ENCODE measurements at places on chromosomes 4 and X. TPM values are rescaled to one million over a fixed set of nuclear protein-coding genes. Genes with fewer than 3 reads are reported as not detected.

GRCh38 chr4:20337261-20337664 lies 85.6 kb downstream of the SLIT2 start:
- no peak for DNase-seq

GRCh38 chr4:172141025-172141424 lies 327.8 kb downstream of the GALNTL6 start:
- DNase-seq = no peak

DNA sequence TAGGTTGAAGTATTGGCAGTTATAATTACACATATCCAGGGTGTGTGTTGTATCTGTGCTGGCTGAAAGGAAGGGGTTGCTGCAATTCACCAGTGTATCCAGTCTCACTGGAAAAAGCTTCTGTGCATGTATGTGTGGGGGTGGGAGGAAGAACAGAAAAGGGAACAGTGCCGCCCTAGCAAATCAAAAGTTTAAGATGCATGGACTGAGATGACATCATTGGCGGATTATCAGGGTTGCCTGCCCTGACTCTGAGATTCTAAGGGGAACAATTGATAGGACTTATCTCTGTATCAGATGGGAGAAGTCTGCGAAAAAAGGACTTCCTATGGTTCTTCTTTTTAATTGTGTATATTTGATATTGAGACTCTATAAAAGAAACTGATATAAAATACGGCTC lies 3.5 kb downstream of the SLC25A43 start:
- no peak for DNase-seq

- no peak for DNase-seq
Observed at GRCh38 chr4:175385797-175386196, 426.3 kb downstream of the GPM6A start.

DNA sequence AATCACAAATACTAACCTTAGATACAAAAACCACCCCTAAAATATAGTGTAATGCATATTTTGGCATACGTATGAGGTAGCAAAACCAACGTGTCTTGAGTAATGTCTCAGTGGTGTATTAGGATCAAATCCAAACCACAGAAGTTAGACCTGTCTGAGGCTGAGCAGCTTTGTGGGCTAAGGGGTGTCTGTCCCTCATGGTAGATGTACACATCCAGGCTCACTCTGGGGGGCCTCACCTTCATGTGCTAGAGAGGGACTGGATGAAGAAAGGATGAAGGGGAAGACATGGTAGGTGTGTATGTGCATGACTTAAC lies 188.0 kb upstream of the TBC1D9 start:
- no peak for DNase-seq

DNA sequence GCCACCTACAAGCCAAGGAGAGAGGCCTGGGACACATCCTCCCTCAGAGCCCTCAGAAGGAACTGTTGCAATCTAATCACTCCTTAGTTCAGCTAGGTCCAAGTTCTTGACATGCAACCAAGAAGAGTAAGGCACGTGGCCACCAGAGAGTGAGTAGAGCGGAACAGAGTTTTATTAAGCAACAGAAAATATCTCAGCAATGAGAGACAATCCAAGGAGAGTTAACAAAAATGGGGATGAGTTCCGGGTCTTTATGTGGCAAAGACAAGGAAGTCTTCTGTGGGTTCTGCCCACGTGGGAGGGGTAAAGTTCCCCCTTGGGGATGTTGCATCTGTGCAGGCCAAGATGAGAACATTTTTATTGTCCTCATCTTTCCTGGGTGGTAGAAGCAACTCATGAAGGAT lies 38.5 kb upstream of the PROM1 start:
- no peak for DNase-seq

DNA sequence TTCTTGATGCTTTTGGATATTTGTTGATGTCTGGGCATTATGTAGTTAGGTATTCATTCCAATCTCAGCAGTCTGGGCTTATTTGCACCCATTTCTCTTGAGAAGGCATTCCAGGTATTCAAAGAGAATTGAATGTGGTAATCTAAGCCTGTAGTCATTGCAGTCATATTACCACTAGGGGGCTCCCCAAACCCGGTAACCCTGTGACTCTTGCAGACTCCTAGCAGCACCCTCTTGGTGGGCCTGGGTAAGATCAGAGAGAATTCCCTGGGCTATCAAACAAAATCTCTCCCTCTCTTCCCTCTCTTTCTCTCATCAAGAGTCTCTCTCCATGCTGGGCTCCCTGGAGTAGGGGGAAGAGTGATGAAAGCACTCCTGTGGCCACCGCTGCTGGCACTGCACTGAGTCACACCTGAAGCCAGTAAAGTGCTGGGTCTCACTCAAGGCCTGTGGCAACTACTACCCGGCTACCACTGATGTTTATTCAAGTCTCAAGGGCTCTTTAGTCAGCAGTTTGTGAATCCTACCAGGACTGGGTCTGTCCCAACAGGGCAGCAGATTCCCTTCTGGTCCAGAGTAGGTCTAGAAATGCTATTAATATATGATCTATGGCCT lies 187.7 kb upstream of the NUDT10 start:
- DNase-seq = peak; percentile 32

- no peak for DNase-seq
Observed at GRCh38 chrX:155027509-155028066, 944 bp downstream of the FUNDC2 start.

DNA sequence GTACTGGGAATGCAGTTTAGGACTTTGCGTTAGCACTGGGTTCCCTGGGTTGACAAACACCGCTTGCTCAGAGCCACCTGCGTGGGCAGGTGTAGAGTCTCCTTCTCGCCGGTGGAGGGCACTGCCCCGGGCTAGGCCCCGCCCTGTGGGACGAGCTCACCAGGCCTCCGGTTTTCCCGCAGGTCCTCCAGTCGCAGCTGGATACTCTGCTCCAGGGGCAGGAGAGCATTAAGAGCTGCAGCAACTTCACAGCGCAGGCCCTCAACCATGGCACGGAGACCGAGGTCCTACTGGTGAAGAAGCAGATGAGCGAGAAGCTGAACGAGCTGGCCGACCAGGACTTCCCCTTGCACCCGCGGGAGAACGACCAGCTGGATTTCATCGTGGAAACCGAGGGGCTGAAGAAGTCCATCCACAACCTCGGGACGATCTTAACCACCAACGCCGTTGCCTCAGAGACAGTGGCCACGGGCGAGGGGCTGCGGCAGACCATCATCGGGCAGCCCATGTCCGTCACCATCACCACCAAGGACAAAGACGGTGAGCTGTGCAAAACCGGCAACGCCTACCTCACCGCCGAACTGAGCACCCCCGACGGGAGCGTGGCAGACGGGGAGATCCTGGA lies 49.2 kb upstream of the MND1 start:
- no peak for DNase-seq

The ADH1A gene
- not detected for total RNA-seq

The ZNF732 gene
- 0.72 TPM for total RNA-seq
